ENCODE measurements at places on chromosomes 5 and 9.
A peak's percentile ranks its signal among the peaks of the same experiment; 100 is the strongest.

- no peak overlapping the region for H3K4me3 ChIP-seq
- no peak for DNase-seq
- H3K27me3 ChIP-seq: no peaks in the 10 kb centered on the region
- H3K4me1 ChIP-seq: no peaks in the 10 kb centered on the region
- no peak overlapping the region for H3K27ac ChIP-seq
Observed at GRCh38 chr5:13735691-13736090, 208.8 kb downstream of the DNAH5 start.

DNA sequence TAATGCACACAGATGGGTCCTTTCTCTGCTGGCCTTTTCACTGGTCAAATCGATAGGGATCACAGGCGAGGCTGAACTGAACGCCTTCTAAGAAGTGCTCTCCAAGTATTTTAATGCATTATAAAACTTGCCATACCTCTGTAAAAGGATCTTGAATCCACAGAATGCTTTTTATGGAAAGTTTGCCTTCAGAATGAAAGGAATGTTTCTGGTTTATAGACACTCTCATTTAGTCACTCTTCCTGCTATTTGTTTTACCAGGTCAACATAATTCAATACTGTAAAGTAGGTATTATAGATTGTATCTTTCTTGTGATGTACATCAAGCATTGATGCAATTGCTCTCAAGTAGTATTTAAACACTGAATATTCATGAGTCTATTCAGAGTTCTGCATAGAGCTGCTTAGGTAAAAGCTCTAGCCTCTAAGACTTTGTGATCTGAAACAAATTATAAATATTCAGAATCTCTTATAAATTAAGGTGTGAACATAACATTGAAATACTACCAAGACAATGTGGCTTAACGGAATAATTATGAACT, 308.4 kb downstream of the ISL1 start:
- no peaks in the 10 kb centered on the region for H3K36me3 ChIP-seq
- H3K27ac ChIP-seq: no peak overlapping the region
- H3K4me1 ChIP-seq: no peaks in the 10 kb centered on the region
- DNase-seq: no peak
- H3K27me3 ChIP-seq: no peaks in the 10 kb centered on the region

GRCh38 chr5:176859916-176860315, 39.2 kb downstream of the HK3 start:
- no peak overlapping the region for H3K27ac ChIP-seq
- H3K4me3 ChIP-seq: no peak overlapping the region
- no peaks in the 10 kb centered on the region for H3K36me3 ChIP-seq
- no peaks in the 10 kb centered on the region for H3K27me3 ChIP-seq
- DNase-seq: no peak

- no peak for DNase-seq
- H3K4me1 ChIP-seq: no peaks in the 10 kb centered on the region
- no peak overlapping the region for H3K4me3 ChIP-seq
- H3K27ac ChIP-seq: no peak overlapping the region
- H3K27me3 ChIP-seq: no peaks in the 10 kb centered on the region
Observed at GRCh38 chr5:92581249-92581648, 999.8 kb downstream of the NR2F1-AS1 start.

- no peaks in the 10 kb centered on the region for H3K36me3 ChIP-seq
- peak overlapping the region; percentile 66 for H3K4me3 ChIP-seq
- no peaks in the 10 kb centered on the region for H3K27me3 ChIP-seq
Observed at GRCh38 chr5:150153957-150154617, 1.6 kb downstream of the PDGFRB start.

Data from esophagus squamous epithelium (tissue), 5 donors.